RWPE2 (cell line): ENCODE measurements at places on chromosomes 13 and 19.

GRCh38 chr13:97726664-97727280 is 226.7 kb upstream of the IPO5 start:
- no peak for DNase-seq

- DNase-seq: no peak
Measured at GRCh38 chr13:106752584-106753170, 184.7 kb upstream of the ARGLU1 start.

DNA sequence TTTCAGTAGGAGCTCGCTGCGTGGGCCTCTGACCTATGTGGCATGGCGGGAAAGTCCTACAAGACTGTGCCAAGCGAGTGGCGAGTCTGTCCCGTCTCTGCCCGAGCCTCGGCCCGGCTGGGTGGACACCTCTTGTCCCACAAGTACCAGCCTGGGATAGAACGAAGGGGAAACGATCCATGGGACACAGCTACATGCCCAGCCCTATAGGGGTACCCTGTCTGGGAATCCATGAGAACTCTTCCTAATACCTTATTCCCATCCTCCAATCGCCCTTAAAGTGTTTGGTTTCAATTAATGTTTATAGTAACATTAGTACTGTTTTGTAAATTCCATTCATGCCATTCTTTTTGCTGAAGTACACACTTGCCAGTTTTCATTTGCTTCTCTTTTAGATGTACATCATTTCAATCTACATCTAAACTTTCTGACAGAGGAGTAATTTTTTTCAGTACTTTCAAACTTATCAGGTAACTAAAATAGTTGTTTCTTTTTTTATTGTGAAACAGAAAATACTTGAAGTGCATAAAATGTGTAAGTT is 667 bp upstream of the ZNF790 start:
- DNase-seq: peak; percentile 72

DNA sequence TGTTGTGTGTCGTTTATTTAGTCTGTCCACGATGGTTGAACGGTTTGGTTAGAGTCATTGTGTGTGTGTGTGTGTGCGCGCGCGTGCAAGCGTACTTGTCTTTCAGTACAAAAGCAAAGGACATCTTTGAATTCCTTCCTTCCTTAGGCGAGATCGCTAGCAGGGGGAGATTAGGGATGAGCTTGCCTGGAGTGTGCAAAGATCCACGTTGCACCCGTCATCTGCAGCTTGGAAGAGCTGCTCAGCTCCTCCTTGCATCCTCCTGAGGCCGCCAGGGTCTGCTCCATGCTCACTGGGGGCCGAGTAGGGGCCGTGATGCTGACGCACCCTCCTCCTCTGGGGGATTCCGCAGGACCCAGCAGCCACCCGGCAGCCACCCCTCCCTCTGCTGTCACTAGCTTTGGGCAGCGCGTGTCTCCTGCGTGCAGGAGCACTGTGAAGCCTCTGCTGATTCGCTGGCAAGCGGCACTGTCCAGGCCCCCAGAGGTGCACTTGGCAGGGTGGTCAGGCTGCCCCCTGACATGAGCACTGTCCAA is 137.3 kb downstream of the KDM4B start:
- DNase-seq: no peak

GRCh38 chr13:104106705-104107393 is 1040.6 kb upstream of the SLC10A2 start:
- no peak for DNase-seq

GRCh38 chr13:55439450-55439849 is 1701.3 kb upstream of the PRR20A start:
- DNase-seq: no peak

DNA sequence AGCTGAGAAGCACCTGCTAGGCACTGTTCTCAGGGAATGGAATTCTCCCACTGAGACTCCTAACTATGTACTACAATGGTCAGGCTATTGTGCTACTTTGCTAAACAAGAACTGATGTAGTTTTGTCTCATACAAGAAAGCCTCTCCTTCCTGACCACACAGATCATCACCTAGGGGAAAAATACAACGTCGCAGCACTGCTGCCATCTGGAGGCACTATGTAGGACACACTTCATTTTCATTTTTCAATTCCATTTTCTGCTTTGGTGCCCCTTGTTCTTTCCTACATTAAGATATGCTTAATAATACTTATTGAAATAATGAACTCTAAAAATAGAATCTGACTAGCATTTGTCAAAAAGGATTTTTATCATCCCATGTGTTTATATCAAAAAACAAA is 21.1 kb downstream of the PROSER1 start:
- no peak for DNase-seq

DNA sequence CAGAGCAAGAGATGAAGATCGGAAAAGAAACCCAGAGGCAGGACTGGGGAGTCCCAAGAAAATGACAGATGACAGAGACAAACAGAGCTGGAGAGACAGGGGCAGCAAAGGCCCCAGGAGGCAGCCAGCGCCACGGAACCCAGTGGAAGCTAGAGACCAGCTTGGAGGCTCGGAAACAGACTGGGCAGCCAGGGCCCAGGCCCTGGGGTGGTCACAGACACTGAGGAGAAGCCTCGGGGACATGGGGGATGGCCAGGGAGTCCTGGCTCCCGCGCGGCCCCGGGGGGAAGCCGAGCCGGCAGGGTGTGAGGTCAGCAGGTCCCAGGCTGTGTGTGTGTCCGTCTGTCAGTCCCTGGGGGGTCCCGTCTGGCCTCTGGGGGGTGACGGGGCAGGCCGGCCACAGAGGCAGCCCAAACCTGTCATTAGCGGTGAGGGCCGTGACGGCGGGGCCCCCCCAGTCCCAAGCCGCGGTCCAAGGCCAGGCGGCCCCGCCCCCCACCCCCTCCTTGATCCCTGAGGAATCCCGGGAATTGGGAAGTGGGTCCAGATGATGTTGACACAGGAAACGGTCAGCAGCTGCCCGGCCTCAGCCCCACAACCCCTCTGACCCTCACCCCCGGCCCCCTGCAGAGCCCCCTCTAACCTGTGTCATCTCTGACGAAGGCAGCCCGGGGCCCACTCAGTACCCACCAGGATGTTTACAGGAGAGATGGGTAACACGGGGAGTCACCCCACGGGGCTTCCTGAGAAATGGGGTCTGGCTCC is 2.5 kb upstream of the TMEM190 start:
- peak; percentile 53 for DNase-seq

DNA sequence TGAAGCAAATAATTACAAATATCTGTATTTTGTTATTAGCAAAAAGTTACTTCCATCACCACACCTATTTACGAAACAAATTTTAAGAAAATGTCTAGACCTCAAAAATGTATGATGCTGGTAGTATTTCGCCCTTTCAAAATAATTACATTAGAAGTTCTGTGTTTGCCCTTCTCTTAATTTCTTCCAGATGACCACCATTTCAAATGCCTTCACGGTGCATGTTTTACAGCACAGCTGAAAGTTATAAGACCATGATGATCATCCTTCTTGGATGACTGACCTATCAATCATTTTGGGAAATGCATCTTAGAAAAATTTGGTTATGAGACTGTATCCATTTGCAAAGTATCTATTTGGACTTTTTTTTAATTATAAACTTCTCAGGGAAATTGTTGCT is 390.8 kb downstream of the SLITRK6 start:
- no peak for DNase-seq

- DNase-seq: peak; percentile 69
Measured at GRCh38 chr13:45781553-45782326, 69.8 kb downstream of the SIAH3 start.

GRCh38 chr19:30406220-30407067 is 34.3 kb downstream of the ZNF536 start:
- DNase-seq: no peak

DNA sequence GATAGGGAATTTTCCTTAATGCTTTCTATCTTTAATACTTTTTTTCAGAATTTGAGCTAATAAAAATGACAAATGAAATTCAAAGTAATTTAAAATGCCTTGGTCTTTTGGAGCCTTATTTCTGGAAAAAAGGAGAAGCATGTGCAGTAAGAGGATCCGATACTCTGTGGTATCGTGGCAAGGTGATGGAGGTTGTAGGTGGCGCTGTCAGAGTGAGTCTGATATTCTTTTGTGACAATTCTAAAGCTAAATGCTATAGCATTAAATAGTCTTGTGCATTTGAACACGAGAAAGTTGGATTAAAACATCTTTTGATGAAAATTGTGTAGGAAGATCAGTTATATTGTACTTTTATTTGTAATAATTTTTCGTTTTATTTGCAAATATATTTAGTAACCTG is 95.0 kb downstream of the RNF17 start:
- DNase-seq: no peak

- no peak for DNase-seq
Measured at GRCh38 chr13:72537395-72537780, 190.0 kb downstream of the MZT1 start.

DNA sequence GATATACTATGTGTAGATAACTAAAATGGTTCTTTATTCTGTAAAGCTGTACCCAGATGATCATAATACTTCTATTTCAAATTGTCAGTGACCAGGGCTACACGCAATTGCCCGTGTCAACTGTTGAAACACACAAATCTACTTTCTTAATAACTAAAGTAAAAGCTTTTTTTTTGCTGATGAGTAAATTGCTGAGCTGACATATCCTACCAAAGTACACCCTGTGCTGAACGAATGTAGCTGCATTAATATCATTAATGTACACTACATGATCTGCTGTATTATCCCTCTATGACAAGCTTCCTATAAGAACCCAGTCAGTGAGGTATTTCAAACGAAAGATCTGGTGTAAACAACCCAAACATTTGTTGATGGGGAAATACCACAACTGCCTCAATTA is 827.2 kb upstream of the ATXN8OS start:
- no peak for DNase-seq

GRCh38 chr13:40317980-40318327 is 348.5 kb downstream of the FOXO1 start:
- no peak for DNase-seq

DNA sequence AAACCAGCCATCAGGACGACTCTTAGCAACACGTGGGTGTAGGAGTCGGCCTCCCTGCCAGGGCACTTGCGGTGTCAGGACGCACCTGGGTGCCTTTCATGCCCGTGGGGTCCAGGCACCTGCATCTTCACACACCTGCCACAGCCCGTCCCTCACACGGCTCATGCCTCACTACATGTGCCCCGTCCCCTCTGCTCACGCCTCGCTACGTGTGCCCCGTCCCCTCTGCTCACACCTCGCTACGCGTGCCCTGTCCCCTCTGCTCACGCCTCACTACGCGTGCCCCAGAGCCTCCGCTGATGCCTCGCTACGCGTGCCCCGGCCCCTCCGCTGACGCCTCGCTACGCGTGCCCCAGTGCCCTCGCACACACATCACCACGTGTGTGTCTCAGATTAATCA is 58.0 kb upstream of the F7 start:
- peak; percentile 38 for DNase-seq

DNA sequence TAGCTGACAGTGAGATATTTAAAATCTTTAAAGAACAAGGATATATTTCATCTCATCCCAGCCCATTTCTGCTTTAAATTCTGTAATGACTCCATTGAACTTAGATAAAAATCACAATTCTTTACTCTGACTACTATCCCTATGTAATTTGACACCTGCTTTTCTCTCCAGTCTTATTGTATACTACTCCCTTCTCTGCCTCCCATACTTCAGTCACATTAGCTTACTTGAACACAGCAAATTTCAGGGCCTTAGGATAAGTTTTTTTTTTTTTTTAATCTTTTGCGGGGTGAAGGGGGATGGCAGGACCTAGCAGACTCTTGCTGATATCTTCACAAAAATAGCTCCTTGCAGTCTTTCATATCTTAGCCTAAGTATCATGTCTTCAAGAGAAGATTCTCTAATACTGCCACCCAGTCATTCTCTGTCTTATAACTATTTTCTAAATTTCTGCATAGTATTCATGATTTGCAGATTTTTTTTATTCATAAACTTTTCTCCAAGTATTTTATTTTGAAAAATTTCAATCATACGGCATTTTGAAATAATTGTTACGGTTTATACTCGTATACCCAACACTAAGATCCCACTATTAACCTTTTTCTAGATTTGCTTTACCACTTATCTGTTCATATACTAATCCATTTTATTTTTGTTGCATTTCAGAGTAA is 151.4 kb downstream of the PCCA start:
- DNase-seq: no peak

DNA sequence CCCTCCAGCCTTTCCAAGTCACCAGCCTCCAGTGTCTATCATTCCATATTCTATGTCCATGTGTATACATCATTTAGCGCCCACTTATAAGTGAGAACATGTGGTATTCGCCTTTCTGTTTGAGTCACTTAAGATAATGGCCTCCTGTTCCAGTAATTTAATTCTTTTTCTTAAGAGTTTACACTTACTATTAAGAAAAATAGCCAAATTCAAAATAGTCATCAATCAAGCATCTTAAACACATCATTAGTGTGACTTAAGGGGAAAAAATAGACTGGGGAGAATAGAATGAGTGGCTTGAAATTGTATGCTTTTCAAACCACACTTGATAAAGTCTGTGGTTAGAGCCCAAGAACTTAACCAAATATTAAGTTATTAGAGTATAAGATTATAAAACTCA is 248.0 kb downstream of the MAB21L1 start:
- no peak for DNase-seq

DNA sequence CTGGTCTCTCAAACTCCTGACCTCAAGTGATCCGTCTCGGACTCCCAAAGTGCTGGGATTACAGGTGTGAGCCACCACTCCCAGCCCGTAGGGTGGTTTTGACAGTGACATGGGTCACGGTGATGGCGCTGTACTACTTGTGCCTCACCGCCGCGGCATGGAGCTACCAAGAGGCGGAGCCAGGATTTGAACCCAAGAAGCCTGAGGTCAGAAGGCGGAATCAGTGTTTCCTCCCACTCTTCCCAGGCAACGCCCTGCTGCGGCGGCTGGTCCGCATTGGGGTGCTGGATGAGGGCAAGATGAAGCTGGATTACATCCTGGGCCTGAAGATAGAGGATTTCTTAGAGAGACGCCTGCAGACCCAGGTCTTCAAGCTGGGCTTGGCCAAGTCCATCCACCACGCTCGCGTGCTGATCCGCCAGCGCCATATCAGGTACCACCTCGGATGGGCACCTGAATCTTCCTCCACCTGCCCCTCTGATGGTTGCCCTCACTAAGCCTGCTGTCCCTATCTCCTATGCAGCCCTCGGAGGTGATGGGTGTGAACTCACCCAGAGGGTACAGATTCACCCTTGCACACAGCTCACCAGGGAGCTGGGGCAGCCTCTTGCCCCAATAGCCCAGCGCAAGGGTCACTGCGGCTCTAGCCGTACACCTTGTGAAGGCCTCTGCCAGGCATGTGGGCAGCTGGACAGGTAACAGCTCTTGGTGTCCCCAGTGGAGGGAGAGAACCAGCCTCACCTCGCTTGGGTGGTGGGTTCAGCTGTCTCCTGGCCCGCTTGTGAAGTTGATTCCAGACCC is 5.6 kb downstream of the RPS9 start:
- no peak for DNase-seq

- no peak for DNase-seq
Measured at GRCh38 chr13:104571161-104571892, 1505.1 kb upstream of the SLC10A2 start.

GRCh38 chr13:29722415-29722814 is 126.9 kb upstream of the SLC7A1 start:
- no peak for DNase-seq
